ENCODE measurements at places on chromosomes 16 and 17. TPM values are rescaled to one million over a fixed set of nuclear protein-coding genes. Genes with fewer than 3 reads are reported as not detected.

GRCh38 chr17:80575057-80575875 lies 30.6 kb downstream of the RPTOR start:
- DNase-seq, result peak; percentile 65

DNA sequence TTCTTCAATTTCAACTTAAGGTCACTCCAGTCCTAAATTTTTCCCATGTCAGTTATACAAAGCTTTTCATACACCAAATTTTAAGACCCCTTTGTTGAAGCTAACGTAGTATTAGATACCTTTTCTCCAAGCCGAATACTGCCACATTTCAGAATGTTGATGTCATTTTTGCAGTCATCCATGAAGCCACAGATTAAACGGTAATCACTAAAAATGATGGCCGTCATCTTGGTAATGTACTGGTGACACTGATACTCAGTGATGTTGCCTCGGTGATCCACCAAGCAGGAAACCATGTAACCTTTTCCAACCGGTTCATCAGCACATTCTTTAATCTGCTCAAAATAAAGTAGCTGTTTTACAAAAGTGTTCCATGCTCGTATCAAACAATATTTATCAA lies 82.1 kb upstream of the CLEC18B start:
- no peak for DNase-seq

DNA sequence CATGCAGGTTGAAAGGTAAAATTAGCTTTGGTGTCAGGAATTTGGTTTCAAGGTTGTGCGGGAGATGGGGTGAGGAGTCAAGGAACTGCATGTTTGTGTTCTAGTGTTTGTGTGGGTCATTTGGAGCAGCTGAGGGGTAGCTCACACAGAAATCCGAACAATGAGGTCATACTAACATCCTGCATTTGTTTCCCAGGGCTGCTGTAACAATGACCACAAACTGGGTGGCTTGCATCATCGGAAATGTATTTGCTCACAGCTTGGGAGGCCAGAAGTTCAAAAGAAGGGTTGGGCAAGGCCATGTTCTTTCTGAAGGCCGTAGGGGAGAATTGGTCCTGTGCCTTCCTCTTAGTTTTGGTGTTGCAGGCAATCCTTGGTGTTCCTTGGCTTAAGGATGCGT lies 287.4 kb downstream of the HAPSTR1 start:
- DNase-seq, result no peak

- DNase-seq, result no peak
Measured at GRCh38 chr17:64158406-64158805, 28.5 kb upstream of the ERN1 start.

DNA sequence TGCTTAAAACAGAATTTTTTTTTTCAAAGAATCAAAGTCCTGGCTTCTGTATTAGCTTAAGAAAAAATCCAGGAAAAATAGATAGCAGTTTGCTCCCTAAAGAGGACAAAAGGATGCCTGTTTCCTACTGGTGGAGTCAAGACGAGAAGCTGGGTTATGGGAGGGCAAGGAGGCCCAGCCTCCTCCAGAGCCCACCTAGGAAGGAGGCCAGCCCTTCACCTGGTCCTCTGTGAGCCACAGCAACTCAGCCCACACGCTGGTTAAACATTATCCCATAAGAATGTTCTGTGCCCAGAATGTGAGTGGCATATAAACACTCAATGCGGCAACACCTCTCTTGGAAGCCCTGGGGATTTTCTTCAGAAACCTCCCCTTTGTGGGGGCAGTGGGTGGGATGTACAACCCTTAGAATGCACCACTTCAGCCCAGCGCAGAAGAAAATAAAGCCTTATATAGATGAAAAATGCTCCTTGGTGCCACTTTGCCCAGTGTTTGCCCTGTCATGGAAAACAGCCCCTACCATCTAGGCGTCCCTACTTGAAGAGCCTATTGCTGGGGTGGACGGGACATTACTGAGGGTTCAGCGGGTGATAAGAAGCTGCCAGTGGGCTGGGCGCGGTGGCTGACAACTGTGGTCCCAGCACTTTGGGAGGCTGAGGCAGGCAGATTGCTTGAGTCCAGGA lies 48.0 kb downstream of the TEKT5 start:
- no peak for DNase-seq

- DNase-seq, result no peak
Measured at GRCh38 chr17:69945698-69946185, 129.3 kb upstream of the KCNJ16 start.

DNA sequence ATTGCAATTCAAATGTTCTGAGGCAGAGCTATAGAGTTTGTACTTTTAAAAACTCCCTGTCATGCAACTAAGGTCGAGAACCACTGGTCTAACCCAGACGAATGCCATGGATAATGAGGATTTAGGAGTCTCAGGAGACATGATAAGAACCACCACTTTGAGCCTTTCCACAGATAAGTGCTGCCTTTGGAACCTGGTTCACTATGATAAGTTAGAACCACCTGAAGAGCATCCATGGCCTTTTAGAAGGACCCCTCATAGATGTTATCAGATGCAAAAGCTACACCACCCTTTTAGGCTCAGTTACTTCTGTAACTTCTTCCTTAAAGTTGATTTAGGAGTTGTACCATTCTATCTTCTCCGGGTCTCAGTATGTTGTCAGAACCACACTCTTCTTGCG lies 350.6 kb upstream of the CCL2 start:
- DNase-seq, result no peak

DNA sequence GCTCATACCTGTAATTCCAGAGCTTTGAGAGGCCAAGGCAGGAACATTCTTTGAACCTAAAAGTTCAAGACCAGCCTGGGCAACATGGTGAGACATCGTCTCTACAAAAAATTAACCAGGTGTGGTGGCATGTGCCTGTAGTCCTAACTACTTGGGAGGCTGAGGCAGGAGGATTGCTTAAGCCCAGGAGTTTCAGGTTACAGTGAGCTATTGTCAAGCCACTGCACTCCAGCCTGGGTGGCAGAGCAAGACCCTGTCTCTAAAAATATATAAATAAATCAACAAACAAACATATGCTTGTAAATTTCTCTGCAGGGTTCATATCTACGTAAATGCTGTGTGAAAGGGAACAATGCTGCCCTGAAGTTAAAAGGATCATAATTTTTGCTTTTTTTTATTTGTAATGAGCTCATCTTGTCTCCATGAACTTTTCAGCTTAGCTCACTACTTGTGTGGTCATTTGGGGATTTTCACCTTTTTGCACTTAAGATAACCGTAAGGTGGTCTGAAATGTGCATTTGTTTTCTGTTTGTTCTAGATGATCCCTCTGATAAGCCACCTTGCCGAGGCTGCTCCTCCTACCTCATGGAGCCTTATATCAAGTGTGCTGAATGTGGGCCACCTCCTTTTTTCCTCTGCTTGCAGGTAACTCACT lies 16.4 kb downstream of the TADA2A start:
- DNase-seq, result no peak

GRCh38 chr16:57092786-57093411 lies 516 bp downstream of the CPNE2 start:
- no peak for DNase-seq

DNA sequence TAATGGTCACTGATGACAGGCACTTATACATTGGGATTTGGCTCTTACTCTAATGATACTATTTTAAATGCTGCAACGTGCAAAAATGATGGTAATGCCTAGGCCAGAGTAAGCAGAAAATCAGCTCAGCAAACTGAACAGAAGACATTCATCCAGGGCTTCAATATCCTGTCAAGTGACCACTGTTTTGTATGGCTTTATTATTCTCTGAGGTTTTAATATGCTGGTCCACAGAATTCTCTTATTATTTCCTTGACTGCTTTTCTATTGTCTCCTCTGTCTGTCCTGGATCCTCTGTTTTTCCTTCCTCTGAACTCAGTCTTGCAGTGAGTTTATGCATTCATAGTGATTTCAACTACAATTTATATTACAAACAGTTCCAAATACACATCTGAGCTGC lies 90.8 kb upstream of the PMFBP1 start:
- no peak for DNase-seq

- no peak for DNase-seq
Measured at GRCh38 chr16:84751241-84751640, 51.4 kb downstream of the USP10 start.

The TBX2 gene
- total RNA-seq, result 0.29 TPM

The PRSS22 gene
- 0.46 TPM for total RNA-seq

The SP6 gene
- total RNA-seq, result not detected

The KRTAP4-6 gene
- total RNA-seq, result not detected
